ENCODE measurements at places on chromosomes 4 and X.

- no peak for DNase-seq
Measured at GRCh38 chr4:155371432-155372043, 5.2 kb downstream of the MAP9 start.

DNA sequence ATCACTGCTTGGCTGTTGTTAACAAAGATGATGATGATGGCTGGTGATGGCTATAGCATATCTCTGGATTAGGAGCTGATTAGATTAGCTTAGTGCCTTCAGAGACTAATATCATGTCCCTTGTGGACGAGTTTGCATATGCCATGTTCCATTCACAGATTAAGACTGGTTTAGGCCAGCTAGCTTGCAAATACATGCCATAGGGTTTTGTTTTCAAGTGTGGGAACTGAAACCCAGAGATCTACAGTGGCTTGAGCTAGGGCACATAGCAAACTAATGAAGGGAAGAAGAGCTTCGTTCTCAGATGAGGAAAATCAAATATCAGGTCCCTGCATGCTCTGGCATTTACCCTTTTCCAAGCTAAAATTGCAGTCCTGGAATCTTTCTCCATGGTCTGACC, 492.3 kb downstream of the MAGEE1 start:
- DNase-seq = no peak

GRCh38 chr4:141290771-141291170, 70.1 kb downstream of the ZNF330 start:
- DNase-seq = no peak

DNA sequence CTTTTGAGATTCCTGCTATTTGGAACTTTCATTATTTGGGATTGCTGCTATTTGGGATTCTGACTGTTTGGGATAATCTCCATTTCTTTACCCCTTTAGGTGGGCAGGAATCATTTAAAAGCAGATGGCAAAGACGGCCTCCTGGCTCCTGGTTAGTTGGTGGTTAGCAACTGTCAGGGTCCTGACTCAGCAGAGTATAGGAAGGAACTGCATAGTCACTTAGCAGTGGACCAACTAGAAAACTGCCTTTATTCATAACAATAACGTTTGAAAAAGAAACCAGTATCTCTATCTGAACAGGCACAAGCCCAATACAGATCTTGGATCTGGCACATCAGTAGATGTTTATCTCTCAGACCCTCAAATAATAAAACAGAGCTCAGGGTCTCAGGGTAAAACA, 469.7 kb upstream of the FGF16 start:
- DNase-seq = no peak

DNA sequence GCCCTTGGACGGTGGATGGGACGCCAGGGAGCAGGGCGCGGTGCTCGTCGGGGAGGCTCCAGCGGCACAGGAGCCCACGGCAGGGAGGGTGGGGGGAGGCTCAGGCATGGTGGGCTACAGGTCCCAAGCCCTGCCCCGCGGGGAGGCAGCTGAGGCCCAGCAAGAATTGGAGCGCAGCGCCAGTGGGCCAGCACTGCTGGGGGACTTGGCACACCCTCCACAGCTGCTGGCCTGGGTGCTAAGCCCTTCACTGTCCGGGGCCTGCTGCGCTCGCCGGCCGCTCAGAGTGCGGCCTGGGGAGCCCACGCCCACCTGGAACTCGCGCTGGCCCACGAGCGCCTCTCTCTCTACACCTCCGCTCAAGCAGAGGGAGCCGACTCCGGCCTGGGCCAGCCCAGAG, 8.6 kb downstream of the CD38 start:
- DNase-seq = no peak

DNA sequence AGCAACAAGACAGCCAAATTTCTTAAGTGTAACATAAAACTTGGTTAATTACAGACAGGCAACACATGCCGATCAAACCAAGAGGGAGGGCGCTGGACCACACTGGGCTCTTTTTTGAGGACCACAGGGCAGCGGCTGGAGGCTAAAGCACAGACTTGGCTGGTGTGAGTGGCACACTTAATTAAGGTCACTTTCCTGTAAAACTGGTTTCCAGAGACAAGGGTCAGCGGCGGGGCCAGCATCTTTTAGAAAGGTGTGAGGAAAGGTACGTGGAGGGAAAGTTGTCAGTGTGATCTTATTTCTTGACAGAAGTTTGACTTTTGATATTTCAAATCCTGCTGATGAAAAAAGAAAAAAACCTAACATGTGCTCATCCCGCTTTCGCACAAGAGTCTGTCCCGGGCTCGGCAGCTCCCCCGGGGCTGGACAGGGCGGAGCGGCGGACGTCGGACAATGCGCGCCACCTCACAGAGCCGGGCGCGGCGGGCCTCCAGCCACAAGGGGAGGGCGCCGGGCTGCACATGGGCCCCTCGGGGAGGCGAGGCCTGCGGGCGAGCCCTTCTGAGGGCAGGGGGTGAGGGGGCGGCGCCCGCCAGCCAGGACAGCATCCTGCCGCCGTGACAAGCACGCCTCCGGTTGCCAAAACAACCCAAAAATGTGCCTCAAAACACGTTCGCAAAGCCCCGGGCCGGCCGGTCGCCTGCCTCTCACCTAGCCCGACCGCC, 660 bp upstream of the HSPA4L start:
- DNase-seq = peak; percentile 79

DNA sequence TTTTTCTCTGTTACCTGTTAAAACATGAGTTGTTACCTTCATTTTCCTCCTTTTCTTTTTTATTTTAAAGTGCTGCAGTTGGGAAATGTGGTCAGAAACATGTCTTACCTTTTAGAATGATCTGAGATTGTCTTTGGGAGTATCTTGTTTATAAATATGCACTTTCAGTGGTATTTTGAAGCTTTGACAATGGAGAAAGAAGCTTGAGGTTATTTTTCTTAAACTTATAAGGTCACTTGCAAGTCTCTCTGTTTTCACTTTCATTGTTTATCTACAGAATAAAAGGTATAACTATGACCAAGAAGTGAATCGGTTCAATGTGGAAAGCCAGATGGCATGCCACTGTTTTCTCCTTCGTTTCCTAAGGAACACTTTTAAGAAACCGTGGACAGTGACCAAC, 167.5 kb upstream of the SLC7A11 start:
- no peak for DNase-seq

DNA sequence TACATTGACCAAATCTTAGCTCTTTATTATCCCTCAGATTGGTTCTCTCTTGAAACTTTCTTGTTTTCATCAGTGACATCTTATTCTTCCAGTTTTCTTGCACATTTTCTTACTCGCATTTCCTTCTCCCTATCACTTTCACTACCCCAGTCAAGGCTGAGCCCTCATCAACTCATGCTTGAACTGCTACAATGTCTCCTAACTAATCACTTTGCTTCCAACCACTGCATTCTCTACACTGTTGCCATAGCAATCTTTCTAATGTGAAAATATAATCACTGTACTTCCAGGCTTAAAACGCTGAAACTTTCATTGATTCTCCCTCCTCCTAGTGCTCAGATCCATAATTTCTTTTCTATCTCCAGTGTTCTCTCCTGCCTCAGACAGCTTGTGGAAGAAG, 22.2 kb upstream of the LPAR4 start:
- no peak for DNase-seq

DNA sequence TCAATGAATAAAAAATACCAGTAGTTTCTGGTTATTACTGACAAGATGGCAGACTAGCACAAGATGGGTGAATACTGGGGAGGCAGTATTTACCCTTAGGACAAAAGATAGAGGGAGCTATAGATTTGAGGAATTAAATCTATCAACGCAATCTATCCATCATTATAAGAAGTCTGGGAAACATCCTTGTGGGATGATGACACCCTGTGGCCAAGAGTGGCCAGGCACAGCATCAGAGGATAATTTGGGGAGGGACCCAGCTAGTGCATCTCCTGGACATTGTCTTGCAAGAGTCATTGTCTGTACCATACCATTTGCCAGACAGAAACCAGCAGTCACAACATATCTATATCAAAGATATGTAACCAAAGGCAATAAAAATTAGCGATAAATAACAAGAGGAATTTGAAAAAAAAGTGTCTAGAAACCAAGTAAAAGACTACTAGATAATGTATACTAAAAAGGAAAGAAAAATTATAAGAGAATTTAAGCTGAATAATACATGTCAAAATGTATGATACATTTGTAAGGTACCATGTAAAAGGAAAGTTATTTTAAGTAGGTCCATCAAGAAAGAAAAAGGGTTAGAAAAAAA, 22.9 kb downstream of the KCTD8 start:
- no peak for DNase-seq

GRCh38 chr4:155964016-155964891, 10.6 kb upstream of the CTSO start:
- DNase-seq = peak; percentile 32

- DNase-seq = no peak
Measured at GRCh38 chr4:133151691-133152329, 2.7 kb downstream of the PCDH10 start.

- no peak for DNase-seq
Measured at GRCh38 chr4:122346036-122346435, 32.8 kb upstream of the ADAD1 start.

- no peak for DNase-seq
Measured at GRCh38 chr4:118180776-118181175, 146.5 kb downstream of the NDST3 start.

DNA sequence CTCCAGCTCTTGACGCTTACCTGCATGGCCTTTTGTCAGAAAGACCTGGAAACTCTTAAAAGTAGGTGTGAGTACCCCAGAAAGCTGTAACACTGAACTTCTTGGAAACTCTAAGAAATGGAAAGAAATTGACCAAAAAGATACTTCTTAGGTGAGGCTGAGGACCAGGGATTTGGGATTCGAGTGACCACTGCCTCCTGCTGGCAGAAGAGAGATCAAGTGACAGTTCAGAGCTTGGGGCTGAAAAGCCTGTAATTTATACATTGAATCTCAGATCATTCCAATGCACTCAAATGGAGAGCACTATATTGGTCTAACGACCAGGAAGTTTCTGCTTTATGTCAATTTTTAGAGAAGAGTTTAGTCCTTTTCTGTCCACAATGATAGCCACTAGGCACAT, 204.6 kb downstream of the PDGFRA start:
- DNase-seq = no peak

GRCh38 chrX:9605484-9605883, 140.6 kb downstream of the TBL1X start:
- no peak for DNase-seq

GRCh38 chrX:130186651-130187050, 14.9 kb downstream of the RAB33A start:
- no peak for DNase-seq

DNA sequence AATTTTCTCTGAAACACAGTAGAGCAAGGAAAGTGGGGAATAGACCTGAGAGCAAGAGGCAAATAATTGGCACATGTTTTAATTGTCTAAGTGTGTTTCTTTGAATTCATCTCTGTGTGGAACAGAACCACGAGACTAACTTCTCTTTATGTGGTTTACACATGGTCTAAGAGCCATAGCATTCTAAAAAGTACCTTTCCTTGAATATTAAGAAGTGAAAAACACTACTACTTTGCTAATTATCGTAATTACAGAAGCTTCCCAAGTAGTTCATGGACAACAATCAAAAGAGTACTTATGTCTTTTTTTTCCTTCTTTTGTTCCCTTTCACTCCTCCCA, 2.9 kb upstream of the CYBB start:
- DNase-seq = no peak

- no peak for DNase-seq
Measured at GRCh38 chr4:21655031-21655430, 293.5 kb downstream of the KCNIP4 start.

Measured in left ventricle myocardium superior (tissue), 1 donor.